Nephron progenitor cell (in vitro differentiated cells): ENCODE measurements at places on chromosomes 5 and 9.

DNA sequence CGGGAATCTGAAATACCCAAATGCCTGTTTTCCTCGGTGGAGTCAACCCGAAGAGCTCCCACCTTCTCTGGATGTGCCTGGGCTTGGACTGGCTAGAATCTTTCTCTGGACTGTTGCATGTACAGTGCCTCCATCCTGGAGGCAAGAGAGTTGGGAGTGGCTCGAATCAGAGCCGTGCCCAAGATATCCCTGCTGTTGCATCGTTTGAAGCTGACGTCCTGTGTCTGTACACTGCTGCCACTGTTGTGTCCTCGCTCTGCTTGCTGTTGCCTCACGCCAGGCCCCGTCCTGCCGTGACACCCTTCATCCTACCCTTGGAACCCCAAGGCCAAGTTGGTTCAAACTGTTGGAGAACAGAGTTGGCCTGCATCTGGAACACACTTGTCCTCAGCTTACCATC, 35.4 kb downstream of the FAXDC2 start:
- no peak for DNase-seq

DNA sequence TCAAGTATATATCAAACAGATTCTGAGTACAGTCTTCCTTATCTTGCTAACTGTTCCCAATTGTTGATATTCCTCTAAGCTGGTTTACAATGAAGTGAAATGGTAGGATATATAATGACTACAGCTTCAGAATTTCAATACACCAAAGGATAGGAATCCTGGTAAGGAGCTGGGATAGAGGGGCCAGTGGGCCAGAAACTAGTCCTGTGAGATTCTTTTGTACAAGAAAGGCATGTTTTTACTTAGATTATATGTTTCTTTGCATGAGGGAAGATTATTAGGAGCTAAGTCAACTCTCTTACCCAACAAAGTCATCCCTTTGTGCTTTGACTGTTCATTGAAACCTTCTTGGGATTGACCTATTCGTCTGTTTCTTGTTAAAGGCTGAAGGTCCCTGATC, 435.7 kb downstream of the PLK2 start:
- no peak for DNase-seq

GRCh38 chr5:131305138-131305689, 41.4 kb downstream of the CDC42SE2 start:
- no peak for DNase-seq

DNA sequence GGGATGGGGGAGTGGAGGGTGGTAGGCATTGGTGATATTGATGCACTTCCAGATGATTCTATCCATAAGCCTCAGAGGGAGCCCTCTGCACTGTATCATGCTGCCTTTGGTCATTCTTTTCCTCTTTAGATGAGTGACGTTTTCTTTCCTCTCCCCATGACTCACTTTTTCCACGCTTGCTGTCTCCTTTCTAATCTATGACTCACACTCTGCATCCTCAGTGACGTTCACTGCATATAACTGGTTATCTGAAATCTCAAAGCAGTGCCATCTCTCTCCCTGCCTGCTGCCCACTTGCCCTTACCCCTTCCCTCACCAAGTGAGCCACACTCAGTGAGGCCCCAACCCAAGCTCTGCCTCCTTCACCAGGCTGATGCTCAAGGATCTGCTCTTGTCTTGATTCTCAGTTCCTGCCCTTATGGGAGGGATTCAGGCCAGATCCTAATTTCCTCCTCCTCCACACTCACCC, 31.6 kb downstream of the PTGS1 start:
- DNase-seq, result no peak
